Cerebellar nuclear complex (tissue), 1 donor: ENCODE measurements at places on chromosomes 2 and 18.

DNA sequence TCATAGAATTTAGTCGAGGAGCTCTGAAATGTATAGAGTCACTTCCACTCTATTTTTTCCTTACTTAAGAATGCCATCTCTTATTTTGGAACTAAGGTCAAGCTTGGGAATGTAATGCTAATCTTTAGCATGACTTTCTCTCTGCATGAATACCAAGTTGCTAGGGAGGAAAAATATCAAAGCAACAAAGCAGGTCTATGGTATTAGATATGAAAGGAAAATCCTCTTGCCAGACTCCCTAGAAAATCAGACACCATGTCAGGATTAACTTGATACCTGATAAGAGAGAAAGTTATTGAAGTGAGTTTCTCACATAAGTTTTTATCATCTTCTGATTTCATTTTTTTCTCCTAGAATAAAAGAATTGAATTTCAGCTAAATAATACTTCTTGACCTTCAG is 341.7 kb upstream of the ZNF804A start:
- no peak for DNase-seq

DNA sequence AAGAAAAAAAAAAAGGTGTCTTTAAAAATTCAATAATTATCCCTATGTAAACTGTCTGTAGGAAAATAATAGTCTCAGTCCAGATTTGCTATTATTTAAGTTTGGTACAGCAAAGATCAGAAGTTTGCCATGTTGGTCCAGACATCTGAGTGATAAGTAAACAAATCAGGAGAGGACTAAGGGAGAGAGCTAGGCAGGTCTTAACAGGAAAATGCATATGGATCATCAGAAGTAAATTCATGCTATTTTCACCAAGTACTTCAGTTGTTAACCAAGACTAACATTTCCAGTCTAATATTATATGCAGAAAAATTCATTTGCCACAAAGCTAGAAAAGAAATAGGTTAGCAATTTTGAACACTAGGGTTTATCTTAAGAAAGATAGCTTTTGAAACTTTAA is 95.0 kb upstream of the STK17B start:
- no peak for DNase-seq

DNA sequence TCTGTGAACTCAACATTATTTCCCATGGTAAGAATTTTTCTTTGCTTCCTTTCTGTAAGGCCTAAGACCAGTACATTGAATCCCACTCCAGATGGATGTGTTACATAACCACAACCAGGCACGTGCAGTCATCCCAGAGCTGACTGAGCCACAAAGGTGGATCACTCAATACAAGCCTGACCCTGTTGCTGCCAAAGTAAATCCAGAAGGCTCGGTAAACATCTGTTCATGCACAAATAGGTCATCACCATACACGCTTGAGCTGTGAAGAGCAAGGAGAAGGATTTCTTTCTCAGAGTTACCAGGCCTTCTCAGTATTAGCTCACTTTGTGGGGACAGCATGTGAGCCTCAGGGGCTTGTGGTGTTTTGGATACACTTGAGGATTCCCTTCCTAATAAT is 791.4 kb upstream of the FANCL start:
- DNase-seq = no peak

- no peak for DNase-seq
Measured at GRCh38 chr2:222000326-222000725, 298.5 kb downstream of the PAX3 start.

GRCh38 chr2:75088791-75089190 is 110.5 kb downstream of the TACR1 start:
- no peak for DNase-seq

DNA sequence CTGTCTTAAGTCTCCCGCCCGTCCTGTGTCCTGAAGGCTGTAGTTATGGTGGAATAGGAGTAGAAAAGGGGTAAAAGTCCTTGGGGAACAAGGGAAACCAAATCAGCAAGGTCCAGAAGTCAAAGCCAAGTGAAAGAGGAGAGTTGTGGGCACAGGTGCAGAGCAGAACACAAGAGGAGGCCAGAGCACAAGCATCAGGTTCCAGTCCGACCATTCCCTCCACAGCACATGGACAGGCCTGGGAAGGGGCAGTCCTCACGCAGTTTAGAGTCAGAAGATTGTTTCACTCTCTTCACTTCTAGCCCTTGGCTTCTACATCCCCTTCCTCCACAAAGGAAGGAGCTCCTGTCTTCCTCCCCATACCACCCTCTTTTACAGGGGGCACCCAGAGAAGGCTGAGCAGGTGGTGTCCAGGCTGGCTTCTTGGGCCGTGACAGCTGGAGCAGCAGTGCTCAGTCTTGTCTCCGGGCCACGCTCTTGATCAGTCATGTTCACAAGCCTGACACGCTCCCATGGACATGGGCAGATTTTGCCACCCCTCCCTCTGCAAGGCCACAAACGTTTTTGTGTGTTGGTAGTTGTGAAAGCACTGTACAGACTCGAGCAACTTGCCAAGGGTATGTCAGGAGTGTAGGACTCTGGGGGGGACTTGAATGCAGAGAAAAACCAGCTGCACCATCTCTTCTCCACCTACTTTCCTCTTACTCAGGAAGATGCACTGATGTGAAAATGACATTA is 138.5 kb upstream of the DAPL1 start:
- DNase-seq = no peak

GRCh38 chr2:128602699-128603101 is 284.0 kb upstream of the HS6ST1 start:
- no peak for DNase-seq

DNA sequence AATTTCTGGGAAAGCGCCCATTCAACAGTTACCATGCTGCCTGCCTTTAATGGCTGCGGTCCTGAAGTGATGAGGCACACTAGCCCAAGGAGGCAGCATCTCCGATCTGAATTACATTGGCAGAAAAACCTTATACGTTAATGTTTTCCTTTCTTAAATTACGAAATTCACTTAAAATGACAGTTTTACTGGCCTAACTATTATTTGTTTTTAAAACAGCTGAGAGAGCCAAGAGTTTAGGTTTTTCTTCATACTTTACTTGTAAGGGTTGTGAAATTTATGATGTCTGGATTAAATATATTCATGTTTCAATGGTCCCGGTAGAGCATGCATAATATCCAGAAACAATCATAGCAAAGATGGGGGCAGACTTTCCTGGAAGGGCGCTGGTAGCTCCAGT is 115.2 kb upstream of the REV1 start:
- DNase-seq = no peak

DNA sequence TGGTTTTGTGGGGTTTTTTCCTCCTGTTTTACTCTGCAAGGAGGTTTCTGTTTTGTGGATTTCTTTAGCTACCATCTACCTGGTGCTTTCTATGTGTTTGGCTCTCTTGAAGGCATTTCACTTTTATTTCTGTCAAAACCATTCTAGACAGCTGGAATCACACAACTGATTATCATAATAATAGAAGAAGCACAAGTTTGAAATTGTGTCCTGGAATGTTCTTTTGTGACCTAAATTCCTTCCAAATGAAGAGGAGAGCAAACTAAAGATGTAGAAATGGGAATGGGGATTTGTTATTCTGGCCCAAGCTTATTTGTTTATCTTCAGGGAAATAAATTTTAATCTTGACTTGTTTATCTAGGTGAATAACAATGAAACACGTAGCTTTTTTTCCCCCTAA is 17.0 kb upstream of the MFSD2B start:
- no peak for DNase-seq

- DNase-seq = no peak
Measured at GRCh38 chr18:75057169-75057960, 151.6 kb downstream of the PTGR3 start.

- no peak for DNase-seq
Measured at GRCh38 chr2:112803691-112804521, 19.6 kb upstream of the IL1A start.

DNA sequence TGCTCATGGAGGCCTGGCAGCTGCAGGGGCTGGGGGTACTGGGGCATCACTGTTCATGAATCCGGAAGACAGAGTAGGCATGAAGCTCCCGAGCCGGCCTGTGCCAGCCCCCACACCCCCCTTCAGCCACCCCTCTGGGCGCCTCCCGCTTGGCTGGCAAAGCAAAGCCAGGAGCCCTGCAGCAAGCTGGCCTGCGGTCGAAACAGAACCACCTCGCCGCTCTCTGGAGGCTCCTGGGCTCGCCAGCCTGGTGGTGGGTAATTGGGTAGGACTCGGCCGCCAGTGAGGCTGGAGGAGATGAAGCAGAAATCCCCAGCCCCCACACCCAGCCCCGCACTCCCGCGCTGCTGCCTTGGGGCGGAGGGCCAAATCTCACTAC is 70.9 kb upstream of the GPC1 start:
- no peak for DNase-seq

DNA sequence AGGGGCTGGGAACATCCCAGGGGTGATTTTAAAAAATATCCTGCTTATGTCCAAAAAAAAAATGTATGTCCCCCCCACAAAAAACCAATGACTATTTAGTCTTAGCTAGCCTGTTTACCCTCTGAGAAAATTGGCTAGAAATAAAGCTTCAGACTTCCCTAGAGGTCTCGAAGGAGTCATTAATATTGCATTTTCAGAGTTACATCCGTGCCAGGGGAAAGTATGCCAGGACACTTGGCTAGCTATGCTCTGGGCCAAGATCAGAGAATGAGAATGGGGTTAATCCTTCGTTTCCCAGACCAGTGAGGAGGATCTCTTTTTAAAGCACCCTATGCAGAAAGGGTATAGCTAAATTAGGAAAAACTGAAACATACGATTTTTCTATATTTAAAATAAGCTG is 183.6 kb downstream of the MC4R start:
- no peak for DNase-seq

DNA sequence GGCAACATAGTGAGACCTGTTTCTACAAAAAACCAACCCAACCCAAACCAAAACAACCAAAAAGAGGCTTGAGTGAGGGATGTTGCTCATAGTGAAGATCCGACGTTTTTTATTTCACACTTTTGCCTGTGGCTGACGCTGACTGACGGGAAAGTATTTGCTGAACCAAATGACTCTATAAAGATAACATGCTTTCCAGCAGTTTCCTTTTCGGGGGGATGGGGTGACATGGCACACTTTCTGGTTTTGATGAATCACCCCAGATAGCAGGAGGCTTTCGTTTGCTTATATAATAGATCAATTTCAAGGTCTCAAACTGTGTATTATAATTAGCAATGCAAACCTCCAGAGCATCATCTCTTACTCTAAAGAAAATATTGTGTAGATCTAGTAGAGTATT is 150.8 kb downstream of the AQP4 start:
- no peak for DNase-seq

DNA sequence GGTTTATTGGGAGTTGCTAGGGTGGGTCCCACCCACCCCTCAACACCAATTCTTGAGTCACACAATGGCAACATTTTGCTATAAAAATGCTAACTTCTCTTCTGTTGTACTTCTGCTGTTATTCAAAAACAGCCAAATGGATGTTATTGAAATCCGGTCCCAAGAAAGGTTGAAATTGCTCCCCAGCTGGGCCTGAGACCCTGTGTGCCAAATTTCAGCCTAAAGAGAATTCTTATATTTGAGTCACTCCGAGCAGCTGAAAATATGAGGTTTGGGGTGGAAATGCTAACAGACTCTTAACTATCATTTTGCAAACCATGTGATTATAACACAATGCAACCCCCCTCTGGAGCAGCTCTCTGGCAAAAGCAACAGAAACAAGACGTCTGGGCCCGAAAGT is 27.0 kb upstream of the ACVR1 start:
- no peak for DNase-seq

GRCh38 chr18:53861185-53861584 is 363.3 kb downstream of the MBD2 start:
- no peak for DNase-seq

DNA sequence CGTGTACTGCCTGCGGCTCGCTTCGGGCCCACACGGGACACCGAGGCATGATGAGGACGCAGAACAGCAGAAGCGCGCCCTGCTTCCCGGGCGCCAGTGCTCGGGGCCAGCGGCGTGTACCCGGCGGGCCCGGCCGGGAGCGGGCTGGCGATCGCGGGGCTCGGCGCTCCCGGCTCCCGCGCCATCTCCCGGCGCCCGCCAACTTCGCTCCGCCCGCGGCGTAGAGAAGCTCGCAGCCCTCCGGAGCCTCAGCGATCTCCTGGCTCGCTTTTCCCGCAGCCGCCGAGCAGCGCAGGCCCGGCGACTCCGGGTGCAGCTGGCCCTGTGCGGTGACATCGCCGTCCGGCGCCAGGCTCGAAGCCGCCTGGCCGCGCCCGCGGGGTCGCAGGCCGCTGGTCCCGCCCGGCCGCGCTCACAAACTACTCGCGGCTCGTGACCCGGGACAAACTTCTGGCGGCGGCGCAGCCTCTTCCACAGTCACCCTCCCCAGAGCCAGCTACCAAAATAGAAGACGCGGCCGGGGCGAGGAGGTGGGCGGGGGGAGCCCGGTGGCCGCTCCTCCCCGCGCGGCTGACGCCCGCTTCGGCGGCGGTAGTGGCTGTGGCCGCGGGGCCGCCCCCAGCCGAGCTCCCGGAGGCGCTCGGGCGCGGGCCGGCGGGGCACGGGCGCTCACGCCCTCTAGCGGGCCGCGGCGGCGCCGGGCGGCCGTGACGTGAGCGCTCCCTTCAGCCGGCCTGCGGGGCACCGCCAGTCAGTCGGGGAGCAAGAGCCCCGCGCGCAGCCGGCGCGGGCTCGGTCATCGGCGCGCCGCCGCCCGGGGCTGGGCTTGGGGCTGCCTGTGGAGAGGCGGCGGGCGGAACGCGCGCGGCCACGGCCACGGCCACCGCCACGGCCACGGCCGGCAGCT is at the start of gene PTPRM:
Gene PTPRM, plus strand, starts transcription at position 750 of the 907 bp plus-strand sequence. CDS start 503 bp downstream, outside the sequence.
- DNase-seq = no peak

DNA sequence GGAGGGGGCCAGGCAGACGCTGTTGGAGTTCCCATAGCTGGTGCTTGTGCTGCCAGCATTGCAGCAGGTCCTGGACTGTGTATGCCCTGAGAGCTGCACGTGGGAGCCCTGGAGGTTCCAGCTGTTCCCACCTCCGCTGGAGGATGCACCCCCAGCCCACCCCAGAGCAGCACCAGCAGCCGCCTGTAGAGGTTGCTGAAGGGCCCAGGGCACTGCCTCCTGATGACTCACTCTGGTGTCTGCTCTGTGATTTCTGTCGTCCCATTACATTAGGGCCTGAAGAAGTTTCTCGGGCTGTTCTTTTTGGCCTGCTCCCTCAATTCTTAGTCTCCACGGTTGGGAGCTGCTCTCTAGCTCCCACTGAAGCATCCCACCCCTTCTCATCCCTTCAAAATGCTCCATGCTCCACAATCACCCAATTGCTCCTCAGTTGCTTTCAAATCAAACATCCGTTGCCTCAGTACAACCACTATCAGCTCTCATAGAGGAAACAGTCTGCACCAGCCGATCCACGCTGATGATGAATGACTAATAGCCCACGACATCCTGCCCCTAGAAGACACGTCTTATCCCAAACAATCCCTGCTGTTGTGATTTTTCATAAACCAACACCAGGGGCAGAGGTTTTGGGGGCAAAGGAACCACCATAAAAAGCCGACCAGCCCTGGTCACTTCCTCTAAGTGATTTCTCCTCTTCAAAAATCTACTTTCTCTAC is 65.2 kb upstream of the RNF152 start:
- no peak for DNase-seq

- no peak for DNase-seq
Measured at GRCh38 chr18:14086458-14087231, 45.6 kb downstream of the ZNF519 start.

DNA sequence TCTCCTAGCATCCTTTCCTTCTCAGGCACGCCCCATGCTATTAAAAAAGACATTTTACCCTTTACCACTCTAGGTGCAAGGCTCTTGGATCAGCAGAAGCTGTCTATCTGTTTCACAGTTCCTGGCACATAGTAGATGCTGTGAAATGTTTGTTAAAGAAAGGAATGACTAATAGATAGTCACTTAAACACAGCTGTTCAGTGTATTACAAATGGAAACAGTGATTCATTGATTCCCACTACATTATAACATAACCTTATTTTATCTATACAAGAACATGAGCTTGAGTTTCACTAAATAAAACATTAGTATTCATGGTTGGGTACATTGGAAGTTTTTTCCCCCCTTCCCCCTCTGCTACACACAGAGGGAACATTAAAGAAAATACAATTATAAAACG is 142.1 kb downstream of the ASXL3 start:
- DNase-seq = no peak
